ENCODE measurements at places on chromosomes 6 and 20.

DNA sequence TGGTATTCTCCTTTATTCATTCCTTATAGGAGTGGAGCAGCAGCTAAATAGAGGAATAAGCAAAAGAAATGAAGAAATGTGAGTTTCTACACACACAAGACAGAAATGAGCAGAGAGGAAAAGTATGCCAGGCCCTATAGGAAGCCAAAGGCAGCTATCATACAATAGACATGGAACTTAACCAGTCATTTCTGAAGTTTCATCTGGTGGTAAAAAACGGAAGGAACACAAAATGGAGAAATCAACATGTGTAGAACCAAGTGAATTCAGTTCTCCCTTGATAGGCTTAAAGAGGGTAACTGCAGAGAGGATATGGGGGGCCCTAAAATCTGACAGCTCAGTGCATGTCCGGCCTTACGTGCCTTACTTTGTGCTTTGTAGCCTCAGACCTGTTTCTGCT lies 44.6 kb downstream of the TSBP1 start:
- no peak for DNase-seq

- no peak for DNase-seq
Measured at GRCh38 chr20:19137641-19138040, 74.8 kb upstream of the SLC24A3 start.

- no peak for DNase-seq
Measured at GRCh38 chr20:6700563-6701329, 66.7 kb upstream of the BMP2 start.

DNA sequence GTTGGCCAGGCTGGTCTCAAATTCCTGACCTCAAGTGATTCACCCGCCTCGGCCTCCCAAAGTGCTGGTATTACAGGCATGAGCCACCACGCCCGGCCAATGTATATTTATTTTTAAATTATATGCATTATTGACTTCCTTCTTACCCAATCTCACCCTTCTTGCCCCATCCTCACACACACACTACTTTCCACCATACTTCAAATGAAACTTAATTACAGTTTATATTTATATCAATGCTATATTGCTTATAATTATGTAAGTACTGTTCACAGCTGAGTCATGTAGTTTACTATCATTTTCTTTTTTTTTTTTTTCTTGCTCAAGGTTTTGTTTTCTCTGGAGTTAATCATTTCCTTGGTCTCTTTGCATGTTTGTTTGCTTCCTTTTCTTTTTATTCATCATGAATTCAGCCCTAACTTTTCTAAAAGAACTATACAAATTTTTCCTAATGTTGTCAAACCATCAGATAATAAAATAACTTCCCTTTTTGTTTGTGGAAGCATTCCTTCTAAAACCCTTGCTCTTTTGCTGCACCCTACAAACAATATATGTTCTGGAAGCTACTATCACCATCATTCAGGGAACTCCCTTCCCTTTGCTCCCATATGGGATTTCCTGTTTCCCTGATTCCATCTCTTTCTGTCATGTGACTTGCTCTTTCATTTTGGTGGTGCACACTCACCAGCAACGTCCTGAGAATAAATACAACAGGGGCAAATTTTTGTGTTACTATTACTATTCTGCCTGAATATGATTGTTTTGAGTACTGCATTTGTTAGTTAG lies 201.7 kb upstream of the SASH1 start:
- DNase-seq: no peak

DNA sequence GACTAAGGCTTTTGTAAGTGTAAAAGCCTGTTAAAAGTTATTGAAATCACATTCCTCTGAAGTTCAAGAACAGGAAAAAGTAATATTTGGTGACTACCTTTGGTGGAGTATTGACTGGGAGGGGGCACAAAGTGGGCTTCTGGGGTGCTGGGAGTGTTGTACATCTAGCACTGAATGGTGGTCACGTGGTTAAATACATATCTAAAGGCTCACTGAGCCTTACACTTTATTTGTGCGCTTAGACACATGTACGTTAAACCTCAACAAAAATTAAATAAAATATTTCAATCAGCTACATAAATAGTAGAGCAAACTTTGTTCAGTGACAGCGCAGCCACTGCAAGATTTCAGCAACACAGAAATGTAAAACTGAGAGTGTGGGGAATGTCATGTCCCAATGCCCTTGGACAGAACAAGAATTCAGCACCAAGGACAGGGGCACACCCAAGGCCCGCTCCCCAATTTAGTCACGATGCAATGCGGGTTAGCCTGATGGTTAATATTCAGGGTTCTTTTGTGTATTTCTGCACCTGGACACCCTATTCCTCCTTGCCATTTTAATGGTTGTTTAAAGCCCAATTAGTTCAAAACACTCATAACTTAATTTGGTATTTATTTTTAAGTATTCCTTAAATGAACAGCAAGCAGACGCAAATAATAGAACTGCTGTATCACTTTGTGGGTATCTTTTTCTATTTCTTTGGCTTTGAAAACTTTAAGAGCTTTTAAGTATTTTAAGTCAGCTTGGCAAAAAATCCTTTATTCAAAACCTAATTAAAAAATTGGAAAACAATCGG lies 37.4 kb downstream of the ANGPT4 start:
- peak; percentile 28 for DNase-seq

DNA sequence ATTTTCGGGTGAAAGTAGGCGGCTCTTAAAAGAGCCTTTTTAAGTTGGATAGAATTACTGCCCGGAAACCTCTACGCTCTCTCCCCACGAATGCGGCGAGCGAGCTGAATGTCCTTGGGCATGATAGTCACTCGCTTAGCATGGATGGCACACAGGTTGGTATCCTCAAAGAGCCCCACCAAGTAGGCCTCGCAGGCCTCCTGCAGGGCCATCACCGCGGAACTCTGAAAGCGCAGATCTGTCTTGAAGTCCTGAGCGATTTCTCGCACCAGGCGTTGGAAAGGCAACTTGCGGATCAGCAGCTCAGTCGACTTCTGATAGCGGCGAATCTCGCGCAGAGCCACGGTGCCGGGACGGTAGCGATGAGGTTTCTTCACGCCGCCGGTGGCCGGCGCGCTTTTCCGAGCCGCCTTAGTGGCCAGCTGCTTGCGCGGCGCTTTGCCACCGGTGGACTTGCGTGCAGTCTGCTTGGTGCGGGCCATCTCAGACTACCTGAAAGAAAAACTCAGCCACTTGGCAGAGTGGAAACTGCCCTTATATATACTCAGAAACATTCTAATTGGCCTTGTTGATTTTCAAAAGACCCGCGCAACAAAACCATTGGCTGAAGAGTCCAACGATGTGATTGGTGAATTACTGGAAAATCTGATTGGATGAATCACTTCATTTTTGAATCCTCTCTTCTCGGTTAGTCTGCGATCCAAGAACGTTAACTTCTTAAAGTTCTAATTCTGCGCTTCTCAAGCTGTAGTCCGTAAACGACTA lies 93.9 kb upstream of the BTN3A2 start:
- DNase-seq: peak; percentile 59

DNA sequence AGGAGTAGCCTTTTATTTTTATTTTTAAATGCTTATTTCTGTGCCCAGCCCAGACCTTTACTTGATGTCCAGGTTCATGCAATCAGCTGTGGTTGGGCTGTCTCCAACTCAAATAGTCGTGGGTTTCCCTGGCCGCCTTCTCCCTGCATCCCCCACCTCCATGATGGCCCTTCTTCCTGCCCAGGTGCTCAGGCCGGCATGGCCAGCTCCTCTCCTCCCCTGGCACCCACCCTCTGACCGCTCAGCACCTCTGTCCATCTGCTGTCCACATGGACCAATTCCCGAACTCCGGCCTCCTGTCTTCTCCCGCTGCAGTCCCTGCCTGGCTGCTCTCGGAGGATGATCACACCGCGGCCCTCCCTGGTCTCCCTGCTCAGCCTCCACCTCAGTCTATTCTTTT lies 81.2 kb upstream of the SULF2 start:
- DNase-seq: no peak

DNA sequence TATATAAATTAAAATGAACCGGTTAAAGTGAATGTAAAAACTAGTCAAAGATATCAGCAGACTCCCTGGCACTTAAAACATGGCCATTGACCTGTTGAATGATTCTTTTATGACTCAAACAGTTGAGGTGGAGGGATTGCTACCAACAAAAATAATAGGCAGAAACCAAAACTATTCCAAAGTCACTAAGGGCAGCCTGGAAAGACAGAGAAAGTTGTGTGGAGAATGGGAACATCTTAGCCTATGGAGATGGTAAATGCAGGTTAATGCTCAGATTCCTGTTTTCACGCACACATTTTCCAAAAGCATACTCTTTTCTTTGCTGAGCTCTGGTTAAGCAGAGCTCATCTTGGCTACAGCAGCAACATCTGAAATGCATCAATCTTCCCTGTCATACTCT lies 553.5 kb downstream of the HACE1 start:
- no peak for DNase-seq

DNA sequence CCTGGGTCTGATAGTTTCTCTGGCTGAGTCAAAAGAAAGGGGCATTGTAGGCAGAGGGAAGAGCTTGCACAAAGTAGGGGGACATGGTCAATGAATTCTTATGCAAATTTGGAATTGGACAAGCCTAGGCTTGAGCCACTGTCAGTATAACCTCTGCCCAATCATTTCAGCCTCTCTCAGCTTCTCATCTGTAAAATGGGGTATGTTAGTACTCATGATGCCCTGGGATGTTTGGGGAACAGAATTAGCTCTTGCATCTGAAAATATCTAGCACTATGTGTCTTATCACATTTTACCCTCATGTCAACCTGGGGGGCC lies 148.6 kb downstream of the DHX35 start:
- no peak for DNase-seq

DNA sequence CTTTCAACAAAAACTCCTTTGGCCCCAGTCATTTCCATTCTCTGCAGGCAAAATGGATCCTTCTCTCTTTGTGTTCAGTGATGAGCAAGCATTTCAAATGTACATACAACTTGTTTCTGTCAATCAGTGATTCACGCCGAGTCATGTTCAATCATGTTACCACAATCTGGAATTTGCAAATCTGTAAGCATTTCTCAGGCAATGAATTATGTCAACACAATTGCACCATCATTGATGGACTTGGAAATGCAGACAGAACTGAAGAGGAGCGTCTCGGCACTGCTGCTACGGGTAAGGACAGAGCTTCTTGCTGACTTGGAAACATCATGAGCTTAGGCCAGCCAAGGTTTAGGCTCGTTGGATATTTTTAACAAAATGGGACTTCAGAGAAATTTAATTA lies 132.8 kb upstream of the AGPAT4 start:
- DNase-seq: no peak

- no peak for DNase-seq
Measured at GRCh38 chr6:106637717-106638341, 8.5 kb downstream of the QRSL1 start.

GRCh38 chr6:89433252-89434149 lies 549 bp downstream of the ANKRD6 start:
- no peak for DNase-seq

- no peak for DNase-seq
Measured at GRCh38 chr6:152087096-152087495, 279.6 kb downstream of the ESR1 start.

- DNase-seq: no peak
Measured at GRCh38 chr20:37396416-37397075, 50.6 kb downstream of the SRC start.

DNA sequence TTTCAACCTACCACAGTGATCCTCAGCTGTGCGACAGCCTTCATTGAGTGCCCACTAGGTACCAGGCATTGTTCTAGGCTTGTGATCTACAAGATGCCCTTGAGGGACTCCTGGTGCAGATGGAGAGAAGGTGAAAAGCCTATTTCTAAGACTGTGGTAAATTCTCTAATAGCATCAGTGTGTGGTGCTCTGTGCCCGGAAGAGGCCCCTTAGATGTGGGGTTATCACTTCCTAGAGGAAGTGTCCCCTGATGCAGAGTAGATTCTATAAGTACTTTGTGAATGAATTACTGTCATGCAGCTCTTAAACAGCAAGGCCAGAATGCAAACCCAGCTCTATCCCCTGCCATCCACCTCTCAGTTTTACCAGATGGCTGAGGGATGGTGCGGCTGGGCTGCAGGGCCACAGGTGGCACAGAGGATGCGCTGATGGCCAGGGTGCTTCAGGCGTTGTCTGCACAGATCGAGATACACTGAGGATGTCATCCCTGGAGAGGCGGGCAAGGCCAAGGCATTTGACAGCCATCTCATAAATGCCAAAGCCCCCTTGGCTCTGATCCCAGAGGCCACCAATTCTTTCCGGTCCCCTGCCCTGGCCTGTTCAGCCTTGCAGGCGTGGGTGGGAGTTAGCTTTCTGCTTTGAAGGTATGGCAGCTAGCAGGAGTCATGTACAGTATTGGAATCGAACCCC lies 96.7 kb downstream of the TOX2 start:
- no peak for DNase-seq

DNA sequence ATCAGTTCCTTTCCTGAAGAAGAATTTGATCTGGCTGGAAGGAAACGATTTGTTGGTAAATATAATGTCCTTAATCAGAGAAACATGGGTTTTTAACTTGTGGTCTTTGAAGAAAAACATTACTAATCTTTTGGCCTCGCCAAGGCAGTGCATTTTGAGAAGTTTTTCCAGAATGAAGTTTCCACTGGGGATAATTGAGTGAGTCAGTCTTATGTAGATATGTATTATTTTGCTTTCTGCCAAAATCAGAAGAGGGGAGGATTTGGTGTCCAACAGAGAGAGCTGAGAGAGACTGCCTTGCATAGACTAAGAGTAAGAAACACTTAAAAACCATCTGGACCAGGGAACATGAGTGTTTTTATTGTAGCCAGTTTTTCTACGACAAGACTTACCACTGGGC lies 79.9 kb downstream of the FNDC1 start:
- no peak for DNase-seq

- DNase-seq: no peak
Measured at GRCh38 chr20:2801286-2801728, 880 bp upstream of the CPXM1 start.

DNA sequence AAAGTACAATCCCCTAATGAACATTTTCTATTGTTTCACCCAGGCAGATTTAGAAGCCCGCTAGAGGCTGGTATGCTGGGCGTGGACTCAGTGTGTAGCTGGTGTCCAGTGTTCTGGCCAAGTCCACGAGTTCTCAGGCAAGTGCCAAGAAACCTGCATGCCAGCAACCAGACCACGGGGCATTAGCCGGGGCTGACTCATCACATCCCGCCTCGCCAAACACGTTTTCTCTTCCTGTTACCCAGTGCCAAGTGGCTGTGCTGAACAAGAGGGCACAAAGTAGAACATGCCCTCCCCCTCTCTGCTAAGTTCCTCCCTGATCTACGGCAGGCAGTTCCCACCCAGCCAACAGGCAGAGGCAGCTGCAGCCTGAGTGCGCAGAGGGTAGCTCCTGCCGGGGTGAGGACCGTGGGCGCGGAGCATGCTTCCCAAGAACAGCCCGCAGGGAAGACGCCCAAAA lies 29.6 kb downstream of the RAMACL start:
- no peak for DNase-seq

DNA sequence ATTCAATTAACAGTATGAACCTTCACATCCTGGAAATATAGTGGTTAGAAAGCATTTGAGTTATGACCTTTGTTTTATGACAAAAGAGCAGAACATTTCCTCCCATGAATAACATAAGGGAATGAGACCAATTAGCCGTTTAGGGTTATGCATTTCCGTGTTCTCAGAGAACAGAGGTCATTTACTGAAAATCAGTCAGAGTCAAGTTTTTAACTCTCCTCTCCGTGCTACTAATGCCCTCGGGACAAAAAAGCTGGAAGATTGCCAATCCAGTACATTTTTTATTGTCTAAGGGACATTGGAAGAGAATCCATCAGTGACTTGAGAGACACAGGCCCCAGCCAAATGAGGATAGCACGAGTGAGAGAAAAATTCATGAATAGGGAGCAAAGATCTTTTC lies 632.7 kb downstream of the RFPL4B start:
- no peak for DNase-seq
